ENCODE measurements at places on chromosomes 12 and 14.

- no peak for DNase-seq
Observed at GRCh38 chr14:72614891-72615415, 278.9 kb downstream of the DPF3 start.

DNA sequence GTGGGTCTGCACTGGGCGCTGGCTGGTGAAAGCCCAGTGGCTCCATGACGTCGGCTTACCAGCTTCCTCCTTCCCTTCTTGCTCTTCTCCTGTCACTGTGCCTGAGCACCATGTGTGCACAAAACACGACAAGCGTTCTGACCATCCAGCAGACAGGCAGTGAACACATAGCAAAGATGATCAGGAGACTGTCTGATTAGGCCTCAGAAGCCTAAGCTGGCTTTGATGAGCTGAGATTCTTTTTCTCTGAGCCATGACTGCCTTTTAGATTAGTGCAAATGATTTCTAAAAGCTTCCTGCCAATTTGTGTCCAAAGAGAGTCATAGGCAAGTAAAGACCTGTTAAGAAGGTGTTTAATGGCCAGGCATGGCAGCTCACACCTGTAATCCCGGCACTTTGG, 83.1 kb downstream of the AACS start:
- no peak for DNase-seq

GRCh38 chr14:74599946-74600345, 12.1 kb downstream of the LTBP2 start:
- no peak for DNase-seq

GRCh38 chr12:85713373-85713772, 122.8 kb downstream of the RASSF9 start:
- no peak for DNase-seq

DNA sequence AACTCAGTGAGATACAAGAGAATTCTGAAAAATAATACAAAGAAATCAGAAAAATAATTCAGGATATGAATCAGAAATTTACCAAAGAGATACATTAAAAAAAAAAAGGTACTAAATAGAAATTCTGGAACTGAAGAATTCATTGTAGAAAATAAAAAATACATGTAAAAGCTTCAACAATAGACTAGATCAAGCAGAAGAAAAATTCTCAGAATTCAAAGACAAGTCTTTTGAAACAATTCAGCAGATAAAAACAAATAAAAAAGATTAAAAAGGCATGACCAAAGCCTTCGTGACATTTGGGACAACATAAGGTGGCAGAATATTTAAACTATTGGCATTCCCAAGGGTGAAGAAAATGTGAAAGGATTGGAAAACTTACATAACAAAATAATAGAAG, 133.1 kb upstream of the CNOT2 start:
- no peak for DNase-seq

- no peak for DNase-seq
Observed at GRCh38 chr12:87383680-87384079, 645.5 kb downstream of the C12orf50 start.

DNA sequence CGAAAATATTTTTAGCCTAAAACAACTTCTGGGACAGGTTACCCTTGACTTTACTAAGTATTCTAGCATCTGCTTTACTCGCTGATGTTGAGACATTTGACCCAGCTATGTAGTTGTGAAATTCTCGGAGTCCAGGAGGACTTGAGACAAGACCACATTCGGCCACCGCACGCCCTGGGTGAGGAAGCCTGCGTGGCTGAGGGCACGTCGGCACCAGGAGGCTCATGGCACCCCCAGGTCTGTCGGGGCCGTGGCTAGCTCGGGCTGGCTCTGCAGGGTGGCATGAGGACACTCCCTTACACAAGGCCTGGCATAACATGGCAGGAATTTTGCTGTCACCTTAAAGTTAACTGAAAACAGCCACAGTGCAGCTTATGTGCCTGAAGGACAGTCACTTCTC, 58.1 kb upstream of the MMP17 start:
- DNase-seq = no peak

- DNase-seq = no peak
Observed at GRCh38 chr12:89156862-89157262, 195.4 kb downstream of the DUSP6 start.

GRCh38 chr12:119440803-119441360, 106.4 kb downstream of the CCDC60 start:
- no peak for DNase-seq

DNA sequence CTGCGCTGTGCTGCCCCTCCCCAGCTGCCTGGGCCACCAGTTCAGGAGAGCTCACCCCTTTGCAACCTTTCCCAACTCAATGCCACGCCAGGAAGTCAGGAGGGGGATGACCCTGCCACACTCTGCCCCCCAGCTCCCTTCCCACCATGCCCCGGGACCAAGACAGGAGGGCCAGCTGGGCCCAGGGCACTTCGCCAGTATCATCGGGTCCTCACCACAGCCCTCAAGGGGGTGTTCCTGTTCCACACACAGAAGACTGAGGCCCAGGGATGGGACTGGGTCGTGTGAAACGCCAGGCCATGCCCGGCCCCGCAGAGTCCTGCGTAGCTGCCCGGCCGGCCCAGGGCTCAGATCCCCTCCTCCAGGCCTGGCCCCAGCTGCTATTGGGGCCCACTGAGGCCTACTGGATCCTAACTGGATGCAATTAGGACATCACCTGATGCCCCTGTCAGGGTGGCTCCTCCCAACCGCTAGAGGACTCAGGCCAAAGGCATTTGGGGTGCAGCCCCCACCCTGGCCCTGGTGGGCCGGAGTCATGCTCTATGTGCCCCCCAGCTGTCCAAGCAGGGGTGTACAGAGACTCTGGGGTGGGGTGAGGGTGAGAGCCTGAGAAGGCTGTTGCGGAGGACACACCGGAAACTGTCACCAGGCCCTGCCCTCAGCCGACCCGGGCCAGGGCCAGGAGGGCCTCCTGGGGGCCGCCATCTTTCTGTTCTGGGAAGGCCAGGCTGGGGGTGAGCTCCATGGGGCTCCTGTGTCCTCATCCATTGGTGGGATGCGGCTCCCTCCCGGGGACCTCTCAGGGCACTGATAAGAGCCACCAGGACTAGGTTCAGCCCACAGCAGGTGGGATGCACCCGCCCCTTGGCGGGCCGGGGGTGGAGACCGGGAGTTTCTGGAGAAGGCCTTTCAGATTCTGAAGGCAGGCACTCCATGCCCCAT, 29.3 kb upstream of the ANKRD9 start:
- DNase-seq = no peak

DNA sequence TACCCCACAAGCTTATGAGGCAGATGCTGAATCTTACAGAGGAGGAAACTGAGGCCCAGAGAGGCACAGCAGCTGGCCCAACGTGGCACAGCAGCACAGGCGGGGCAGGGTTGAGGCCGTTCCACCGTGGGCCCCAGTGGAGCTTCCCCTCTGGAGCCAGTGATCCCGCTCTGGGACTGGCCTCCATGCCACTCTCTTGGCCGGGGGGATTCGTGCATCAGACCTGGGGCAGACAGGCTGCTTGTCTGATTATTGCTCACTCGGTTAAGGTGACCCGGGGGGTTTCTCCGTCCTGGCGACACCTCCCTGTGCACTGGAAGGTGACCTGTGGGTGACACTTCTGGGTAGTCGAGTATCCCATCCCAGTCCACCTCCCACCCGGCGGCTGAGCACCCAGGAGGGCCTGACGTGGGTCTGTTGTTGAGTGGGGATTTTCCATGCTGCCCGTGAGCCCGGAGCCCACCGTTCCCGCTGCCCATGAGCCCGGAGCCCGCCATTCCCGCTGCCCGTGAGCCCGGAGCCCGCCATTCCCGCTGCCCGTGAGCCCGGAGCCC, 27.8 kb downstream of the NOC4L start:
- DNase-seq = no peak

- DNase-seq = no peak
Observed at GRCh38 chr12:77630344-77630743, 200.3 kb upstream of the NAV3 start.

DNA sequence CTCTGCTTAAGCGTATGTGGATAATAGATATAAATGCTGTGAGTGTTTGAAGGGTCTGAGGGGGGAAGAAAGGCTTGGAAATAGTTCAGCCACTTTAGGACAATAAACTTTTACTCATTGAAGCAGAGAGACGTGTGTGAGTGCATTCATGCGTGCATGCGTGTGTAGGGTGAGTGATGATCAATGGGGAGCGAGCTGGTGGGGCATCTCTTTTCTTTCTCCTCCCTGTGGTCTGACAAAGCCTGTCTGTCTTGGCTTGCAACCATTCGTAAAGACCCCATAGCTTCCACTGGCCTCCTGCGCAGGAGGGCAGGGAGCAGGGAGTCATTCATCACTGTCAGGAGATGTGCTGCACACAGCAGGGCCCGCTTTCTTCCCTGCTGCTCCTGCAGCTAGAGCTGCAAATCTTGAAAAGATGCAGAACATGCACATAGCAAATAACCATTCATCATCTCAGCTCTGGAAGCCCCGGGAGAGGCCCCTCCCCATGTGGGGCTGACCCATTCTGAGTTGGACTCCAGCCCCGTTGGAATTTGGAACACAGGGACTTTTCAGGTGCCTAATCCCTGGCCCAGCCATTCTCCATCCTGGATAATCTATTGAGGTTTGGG, 223.2 kb downstream of the PPM1H start:
- DNase-seq = no peak

- no peak for DNase-seq
Observed at GRCh38 chr12:126248871-126249403, 1183.7 kb downstream of the AACS start.

- no peak for DNase-seq
Observed at GRCh38 chr14:24673534-24674203, 39.7 kb upstream of the GZMB start.

GRCh38 chr14:55099756-55100155, 29.3 kb upstream of the LGALS3 start:
- no peak for DNase-seq

DNA sequence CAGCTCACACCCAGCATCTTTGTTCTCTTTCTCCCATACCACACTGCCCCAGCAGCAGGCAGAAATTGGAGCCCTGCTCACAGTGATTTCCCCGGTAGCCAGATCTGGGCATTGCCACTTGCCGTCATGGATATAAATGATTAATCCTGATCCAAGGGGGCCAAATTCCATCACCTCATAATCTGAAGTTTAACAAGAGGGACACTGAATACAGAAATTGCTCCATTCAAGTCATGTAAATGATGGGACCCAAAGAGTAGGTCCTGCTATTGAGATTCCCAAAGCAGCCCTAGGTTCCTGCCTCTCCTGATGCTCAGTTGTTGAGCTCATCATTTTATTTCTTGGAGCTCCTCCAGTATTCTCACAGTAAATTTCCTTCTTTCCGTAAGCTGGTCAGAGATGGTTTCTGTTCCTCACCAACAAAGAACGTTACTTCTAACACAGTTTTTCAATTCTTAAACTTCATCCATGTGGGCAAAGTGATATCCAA, 11.7 kb downstream of the ITPR2 start:
- DNase-seq = no peak

GRCh38 chr14:63524537-63525155, 18.5 kb downstream of the PPP2R5E start:
- no peak for DNase-seq

- no peak for DNase-seq
Observed at GRCh38 chr12:50182461-50182860, 15.3 kb upstream of the CERS5 start.

DNA sequence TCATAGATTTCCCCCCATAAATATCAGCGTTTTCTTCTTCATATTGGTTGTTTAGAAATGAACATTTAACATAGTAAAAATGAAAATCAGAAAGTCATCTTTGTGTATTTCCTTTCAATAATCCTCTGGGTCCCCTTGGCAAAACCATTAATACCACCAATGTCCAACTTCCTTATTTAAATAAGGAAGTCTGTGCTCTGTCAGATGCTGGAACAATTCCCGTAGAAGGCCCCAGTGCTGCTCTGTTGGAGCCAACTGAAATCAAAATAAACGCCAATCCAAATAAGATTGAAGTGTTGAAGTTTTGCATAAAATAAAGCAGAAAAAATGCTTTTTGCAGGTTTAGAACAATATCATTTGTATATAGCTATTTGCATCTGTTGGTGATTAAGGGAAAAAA, 93.1 kb downstream of the PPM1H start:
- no peak for DNase-seq

- no peak for DNase-seq
Observed at GRCh38 chr14:61174987-61175386, 106.2 kb downstream of the TMEM30B start.

GRCh38 chr12:128056136-128056801, 210.7 kb upstream of the TMEM132C start:
- no peak for DNase-seq

- DNase-seq = no peak
Observed at GRCh38 chr12:52182898-52183543, 8.8 kb downstream of the KRT80 start.

GRCh38 chr14:23009483-23009938, 432 bp downstream of the C14orf93 start:
- no peak for DNase-seq

- no peak for DNase-seq
Observed at GRCh38 chr12:71478270-71478669, 38.7 kb downstream of the LGR5 start.

DNA sequence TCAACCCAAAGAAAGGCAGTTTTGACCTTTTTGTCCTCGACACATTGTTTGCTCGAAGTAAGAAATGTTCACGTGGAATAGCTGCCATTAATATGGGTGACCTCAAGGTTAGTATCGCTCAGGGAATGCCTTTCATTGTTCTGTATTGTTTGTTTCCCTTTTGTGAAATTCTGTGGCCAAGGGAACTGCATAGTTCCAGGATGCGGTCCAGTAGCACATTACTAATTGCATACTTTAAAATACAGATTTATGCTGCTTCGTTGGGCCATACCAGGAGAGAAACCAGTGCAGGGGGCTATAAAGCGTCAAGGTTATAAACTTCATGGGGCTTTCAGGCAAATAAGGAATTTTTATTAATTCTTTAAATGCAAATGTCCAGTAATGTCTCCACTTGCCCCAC, 73.3 kb upstream of the USP44 start:
- DNase-seq = no peak

Data from SW 1271 (cell line).